Stimulated activated CD4-positive, alpha-beta T cell treated with anti-CD3 and anti-CD28 coated beads, Interleukin-4, amount 100 ng/mL, for 24 hours (primary cell): ENCODE measurements at places on chromosomes 12 and 14.

DNA sequence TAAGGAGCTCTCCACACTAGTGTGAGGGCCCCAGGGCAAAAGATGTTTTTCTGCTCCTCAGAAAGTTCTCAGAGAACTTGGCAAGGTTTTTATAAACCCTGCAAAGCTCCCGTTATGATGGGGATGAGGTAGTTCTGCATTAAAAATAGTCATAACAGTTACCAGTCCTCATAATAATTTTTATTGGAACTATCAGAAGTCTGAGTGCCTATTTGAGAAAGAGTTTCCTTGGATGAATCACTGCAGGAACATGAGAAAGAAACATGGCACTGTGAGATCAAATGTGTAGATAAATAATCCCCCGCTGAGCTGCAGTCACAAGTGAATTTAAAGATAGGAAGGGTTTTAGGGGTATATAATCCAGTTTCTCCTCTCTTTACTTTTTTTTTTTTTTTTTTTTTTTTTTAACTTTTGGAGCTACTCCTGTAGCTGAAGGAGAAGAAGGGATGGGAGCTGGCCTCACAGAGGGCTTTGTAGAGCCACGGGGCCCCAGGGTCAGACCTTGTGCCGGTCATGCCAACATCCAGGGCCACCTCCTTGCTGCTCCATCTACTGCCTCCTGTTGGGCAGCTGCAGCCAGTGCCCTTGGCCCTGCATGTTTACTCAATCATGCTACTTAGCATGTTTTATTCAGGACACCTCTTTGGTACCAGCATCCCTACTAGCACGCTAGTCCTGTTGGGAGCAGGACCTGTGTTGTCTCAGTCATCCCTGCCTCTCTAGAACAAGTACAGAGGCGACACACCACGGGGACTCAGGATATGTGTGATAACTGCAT lies 39.5 kb downstream of the EVL start:
- no peak for DNase-seq

- DNase-seq = no peak
Observed at GRCh38 chr12:24255920-24256665, 306.6 kb upstream of the SOX5 start.

DNA sequence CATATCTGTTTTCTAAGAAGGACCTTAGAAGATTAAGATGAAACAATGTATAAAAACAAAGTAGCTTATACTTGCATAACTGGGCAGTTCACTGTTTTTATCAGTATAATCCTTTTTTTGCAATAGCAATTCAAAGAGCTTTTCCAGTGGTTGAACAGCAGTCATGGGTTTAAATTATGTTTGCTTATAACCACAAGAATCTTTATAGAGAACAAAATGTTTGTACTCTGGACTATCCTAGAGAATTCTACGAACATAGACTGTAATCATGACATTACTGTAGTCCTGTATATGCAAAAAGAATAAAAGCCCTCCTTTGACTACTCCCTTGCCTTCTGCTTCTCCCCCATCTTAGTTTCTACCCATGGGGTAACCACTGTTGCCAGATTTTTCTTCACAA lies 5.7 kb downstream of the FAM177A1 start:
- DNase-seq = no peak

DNA sequence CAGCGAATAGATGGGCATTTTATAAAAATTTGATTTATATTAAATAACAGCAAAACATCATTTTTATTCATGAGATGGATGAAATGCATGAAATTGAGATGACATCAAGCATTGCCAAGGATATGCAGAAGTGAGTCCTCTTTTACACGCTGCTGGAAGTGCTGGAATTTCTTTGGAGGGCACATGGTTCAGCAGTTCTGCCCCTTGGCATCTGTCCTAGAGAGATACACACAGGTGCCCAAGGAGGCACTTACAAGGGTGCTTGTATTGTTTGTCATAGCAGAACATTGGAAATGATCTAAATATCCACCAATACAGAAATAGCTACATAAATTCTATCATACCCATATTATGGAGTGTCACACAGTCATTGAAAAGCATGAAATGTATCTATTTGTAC lies 441.1 kb upstream of the TMPO start:
- DNase-seq = no peak

- DNase-seq = no peak
Observed at GRCh38 chr14:95467657-95468056, 48.8 kb downstream of the SYNE3 start.

DNA sequence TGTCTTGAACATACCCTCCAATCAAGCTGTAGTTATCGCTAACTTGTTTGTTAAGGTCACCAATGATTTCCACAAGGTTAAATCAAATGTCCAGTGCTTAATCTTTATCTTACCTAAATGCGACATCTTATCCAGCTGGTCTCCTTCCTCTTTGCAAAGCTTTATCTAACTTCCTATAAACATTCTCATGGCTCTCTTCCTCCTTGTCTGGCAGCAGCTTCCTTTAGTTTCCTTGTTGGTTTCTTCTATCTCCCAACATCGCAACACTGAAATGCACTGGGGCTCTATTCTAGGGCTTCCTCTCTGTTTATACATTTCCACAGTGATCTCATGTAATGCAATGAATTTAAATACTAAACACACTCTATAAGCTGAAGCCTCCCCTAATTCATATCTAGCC lies 28.7 kb downstream of the UBE2N start:
- DNase-seq = no peak

- no peak for DNase-seq
Observed at GRCh38 chr12:132517740-132518100, 27.8 kb downstream of the FBRSL1 start.

DNA sequence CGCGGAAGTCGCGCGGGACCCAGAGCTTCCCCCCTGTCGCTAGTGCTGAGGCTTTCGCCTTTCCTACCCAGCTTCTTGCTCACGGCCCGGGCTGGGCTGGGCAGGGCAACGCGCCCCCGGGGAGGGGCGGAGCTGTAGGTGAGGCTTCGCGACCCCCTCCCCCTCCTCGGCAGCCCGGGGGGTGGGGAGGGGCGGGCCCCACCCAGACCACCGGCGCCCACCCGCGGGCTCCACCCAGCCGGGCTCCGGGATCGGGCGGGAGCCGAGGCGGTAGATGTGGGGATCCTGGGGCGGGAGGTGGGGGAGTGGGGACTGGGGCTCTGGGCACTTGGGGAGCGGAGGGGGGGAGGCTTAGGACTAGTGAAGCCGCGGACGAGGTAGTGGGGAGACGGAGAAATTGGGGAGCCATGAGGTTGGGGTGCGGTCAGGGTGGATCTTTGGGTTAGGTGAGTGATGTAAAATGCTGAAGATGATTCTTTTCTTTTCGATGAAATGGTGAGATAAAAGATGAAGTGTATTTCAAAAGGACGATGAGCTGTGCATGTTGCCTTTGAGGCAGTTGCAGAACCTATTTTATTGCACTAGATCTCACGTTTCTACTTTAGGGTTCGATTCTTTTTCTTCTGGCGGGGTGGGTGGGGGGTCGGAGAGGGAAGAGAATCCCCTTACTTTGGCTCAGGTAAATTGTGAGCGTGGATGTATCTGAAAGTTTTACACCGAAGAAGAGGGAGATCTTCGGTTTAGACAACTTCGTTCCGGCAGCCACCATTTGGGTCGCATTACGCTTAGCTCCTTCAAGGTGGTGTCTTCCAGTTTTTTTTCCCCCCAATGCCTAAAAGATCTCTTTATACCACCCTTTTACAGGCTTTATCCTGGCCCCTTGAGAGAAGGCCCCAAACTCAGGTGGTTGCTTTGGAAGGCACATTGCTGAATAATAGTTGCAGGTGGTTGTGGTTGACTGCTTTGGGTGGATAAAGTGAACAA lies 619 bp downstream of the ERC1 start:
- no peak for DNase-seq

DNA sequence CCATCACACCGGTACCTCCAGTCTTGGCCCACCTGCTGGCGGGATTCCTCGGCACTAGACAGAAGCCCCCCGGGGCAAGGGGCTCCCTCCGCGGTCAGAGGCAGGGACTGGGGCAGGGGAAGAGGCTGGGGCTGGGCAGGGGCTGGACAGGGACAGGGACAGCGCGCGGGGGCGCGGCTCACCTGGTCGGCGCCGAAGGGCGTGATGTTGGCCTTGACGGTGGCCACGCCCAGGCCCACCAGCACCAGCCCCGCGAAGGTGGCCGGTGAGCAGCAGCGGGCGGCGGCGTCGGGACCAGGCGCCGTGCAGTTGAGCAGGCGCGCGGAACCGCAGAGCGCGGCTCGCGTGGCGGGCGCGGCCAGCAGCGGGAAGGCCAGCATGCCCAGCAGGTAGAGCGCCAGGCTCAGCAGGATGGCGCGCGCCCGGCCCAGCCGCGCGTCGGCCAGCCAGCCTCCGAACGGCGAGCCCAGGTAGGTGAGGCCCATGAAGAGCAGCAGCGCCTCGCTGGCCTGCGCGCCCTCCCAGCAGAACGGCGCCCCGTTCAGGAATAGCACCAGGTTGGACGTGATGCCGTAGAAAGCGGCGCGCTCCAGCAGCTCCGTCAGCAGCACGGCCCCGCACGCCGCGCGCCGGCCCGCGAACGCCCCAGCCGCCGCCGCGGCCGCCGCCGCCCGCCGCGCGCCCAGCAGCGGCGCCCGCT lies 392 bp downstream of the SLC15A4 start:
- DNase-seq = peak; percentile 9
